ENCODE measurements at places on chromosomes 2 and 18.

DNA sequence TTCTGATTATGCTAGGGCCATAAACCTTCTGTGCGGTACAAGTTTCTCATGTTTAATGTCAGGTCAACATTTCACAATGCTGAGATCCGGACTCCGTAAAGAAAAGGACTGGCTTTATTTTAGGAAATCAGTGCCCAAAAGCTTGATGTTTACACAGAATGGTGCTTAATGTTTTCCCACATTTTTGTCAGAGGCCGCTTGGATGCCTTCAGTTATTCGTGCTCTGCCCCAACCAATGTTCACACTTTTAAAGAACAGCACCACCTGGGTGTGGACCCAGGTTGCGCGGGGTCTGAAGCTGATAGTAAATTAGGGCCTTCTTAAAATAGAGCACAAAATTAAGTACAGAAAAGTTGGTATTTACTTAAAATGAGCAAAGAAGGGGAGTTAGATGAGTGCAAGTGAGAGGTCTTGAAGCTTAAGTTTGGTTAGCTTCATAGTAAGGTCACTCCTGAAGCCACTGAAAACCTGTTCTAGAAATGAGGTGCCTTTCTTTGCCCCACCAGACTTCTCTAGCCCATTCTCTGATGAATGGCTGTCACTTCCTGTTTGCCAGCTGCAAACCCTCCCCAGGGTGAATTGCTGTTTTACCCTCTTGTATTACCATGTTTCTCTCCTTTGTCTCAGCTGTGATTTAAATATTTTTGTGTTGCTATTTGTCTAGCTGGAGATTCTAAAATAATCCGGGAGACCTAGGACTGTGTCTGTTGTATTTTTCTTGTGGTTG lies 20.5 kb downstream of the SLC3A1 start:
- no peak for DNase-seq

DNA sequence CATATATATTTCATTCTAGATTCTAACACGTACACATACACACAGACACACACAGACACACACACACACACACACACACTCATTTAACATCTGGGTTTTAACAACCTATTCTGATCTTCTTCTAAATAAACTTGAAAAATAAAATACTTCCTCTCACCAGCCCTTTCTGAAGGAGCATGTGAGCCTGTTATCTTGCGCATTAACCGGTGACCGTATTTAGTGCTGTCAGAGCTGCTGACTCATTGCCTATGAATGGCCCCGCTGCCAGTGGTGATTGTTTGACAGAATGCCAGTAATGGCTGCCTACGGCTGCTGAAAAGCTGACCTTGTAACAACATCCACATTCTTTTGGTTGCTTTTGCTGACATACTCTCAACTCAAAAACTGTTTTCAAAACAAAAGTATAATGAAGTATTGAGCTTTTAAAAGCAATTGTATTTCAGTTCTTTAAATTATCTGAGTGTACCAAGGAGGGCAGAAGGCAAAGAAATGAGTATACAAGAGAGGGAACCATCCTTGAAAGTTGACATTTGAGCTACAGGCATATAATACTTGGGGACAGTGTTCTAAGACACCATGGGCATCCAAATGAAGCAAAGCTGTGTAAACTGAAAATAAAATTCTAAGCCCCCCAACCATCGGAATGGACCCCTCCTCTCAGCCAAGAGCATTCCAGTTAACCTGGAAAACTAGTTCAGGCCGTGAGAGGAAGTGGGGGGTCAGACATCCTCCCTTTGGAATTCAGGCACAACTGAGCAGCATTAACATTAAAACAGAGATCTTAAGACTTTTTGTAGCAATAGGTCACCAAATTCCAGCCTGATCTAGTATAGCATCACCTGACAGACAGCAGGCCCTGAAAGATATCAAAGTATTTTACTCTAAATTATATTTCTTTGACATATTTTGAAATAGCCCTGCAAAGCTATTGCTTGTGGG lies 50.2 kb upstream of the DTNA start:
- DNase-seq = no peak

DNA sequence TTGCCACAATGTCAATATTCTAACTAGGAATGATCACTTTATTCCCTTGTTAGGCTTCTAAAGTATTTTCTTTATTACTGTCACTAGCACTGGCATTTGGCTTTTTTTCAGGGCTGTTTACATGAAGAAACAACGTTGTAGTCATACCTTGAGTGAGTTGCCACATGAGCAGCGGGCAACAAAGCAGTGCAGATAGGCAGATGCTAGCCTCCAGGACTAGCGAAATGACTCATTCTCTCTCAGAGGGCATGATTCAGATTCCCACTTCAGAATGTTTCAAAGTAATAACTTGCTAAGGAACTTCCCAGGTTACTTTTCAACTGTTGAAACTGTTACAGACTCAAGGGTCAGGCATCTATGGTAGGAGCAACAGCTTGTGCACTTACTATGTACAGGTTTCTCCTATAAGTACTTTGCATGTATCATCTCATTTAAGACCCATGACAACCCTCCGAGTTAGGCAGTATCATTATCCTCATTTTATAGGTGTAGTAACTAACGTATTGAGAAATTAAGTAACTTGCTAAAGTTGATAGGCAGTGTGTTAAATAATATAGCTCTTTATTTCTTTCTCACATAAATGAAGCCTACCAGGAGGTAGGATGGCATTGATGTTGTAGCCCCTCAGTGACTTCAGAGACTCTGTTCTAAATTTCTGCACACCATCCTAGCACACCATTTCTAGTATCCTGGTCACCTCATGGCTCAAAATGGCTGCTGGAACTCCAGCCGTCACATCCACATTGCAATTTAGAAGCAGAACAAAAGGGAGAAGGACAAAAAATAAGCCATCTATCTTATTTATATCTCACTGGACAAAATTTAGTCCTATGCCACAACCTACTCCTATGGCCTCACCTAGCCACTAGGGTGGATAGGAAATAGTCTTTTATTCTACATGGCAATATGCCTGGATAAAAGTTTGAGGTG lies 83.3 kb downstream of the ICOS start:
- no peak for DNase-seq

- DNase-seq = no peak
These were observed 167.4 kb upstream of the MAP3K20 start for GRCh38 chr2:172908275-172908674.

DNA sequence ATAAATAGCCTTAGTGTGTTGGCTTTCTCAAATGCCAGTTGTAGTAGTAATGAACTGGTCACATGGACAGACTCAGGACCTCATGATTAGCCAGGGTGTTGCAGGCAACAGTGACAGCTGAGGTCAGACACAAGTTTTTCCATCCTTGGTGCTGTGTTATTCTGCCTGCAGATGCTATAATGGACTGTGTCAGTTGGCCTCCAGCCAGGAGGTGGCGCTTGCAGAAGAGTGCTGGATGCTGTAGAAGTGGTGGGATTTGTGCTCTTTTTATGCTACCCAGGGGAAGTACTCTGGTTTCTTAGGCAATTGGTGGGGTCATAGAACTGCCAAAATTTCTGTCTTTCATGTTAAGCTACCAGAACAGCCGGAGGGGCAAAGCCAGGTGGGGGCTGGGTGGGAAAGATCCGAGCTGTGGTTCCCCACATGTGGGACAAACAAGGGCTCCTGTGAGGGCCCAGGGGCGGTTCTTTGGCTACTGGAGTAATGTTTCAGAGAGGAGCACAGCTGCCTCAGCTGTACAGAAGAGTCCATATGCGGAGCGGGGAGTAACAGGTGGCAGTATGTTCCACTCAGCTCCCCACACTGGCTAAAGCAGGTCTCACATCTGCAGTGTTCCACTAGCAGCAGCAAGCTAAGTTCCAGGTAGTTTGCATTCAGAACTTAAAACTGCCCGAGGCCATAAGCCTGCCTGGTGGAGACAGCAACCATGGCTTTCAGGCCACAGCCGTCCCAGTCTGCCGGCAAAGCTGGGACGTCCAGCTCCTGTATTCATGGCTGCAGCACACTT lies 104.4 kb downstream of the GULP1 start:
- DNase-seq = no peak

- DNase-seq = no peak
These were observed 9.0 kb downstream of the ENOSF1 start for GRCh38 chr18:703213-703967.

DNA sequence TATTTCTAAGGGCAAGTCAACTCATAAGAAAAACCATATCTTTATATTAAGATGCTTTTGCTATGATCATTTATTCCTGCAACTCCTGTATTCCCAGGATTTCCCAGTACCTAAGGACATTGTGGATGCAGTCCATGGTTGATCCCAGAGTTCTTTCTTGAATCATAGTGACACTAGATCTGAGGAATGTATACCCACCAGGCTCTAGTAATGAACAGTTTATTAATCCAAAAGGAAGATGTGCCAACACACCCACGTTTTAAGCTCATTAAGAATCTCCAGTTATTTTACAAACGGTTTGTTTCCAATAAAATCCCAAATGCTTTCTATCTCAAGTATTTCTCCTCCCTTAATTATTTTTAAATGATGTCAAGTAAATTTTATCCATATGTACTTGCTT lies 210.8 kb upstream of the ZEB2 start:
- no peak for DNase-seq

GRCh38 chr2:179751163-179751809 lies 110.1 kb downstream of the ZNF385B start:
- peak; percentile 18 for DNase-seq

Data from SK-N-MC (cell line).